ENCODE measurements at places on chromosomes 3 and 15. TPM values are rescaled to one million over a fixed set of nuclear protein-coding genes. Genes with fewer than 3 reads are reported as not detected.

GRCh38 chr3:45548681-45549075 lies 45.9 kb upstream of the LIMD1 start:
- DNase-seq, result no peak

DNA sequence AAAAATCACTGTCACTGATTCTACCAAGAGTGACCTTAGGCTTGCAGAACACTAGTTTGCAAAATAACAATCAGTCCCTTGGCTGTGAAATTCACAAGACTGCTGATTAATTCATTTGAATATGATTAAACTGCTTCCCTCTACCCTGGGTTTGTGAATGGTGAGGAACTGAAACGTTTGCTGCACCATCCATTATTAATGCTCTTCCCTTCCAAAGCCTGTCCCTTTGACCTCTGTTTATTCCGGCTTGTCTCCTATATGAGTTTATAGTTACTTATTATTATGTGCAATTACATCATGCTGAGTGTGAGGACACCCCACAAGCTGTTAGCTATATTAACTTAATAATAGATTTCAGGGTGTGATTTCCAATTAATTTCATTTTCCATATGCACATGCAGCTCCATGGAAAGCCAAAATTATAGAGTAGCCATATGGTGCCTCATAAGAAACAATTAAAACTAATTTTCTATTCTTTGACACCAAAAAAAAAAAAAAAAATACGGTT lies 96.5 kb downstream of the SUCLG2 start:
- DNase-seq, result no peak

DNA sequence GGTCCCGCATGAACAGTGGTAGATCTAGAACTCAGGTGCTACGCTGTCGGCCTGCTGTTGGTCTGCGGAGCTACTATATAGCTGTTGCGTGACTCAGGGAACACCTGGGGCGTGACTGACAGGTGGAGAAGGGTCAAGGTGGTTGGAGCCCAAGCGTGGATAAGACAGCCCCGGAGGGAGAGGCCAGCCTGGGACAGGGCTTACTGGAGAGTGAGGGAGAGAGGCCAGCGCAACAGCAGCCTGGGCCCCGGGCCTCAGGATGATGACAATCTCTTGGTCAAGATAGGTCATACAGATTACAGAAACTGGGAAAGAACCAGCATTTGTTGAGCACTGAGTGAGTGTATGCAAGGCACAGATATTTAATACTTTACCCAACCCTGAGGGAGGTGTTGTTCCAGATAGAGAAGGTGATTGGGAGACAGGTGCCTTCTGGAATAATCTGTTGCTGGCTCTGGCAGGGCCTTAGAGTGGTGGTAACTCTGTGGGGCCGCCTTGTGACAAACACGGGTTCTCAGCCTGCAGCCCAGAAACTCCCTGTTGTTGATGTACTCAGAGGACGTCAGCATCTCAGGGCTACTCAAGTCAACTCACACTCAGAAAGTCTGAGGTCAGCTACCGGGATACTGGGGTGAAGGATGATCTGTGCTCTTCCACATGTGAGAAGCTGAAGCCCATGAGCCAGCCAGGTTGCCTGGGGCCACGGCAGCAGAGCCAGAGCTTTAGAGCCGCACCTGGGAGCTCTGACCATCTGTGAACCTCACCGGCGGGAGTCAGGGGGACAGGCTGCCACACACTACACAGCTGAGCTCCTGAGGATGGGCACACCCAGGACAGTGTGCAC lies 265.4 kb upstream of the HES1 start:
- no peak for DNase-seq

Gene CHCHD6
- 31.5 TPM for total RNA-seq

Gene XCR1
- total RNA-seq, result not detected

Measured in Panc1 (cell line).